ENCODE measurements at places on chromosomes 1 and 21.

DNA sequence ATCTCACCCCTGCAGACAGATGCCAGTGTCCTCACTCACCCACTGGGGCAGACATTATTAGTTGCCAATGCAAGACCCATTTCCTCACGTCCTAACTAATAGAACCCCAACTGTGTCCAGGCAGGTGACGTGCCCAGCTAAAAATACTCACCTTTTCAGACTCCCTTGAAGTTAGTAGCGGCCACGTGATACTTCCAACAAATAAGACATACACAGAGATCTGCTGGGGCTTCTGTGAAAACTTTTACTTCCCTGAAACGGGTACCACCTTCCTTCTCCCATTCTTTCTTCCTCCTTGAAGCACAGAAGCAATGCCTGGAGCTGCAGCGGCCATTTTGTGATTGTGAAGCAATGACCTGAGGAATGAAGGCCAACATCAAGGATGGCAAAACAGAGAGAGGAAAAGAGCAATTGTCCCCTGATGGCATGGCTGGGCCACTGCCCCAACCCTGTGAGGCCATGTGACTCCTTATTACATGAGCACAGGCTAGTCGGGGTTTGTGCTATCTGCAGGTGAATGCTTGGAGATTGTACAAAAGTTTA, 74.4 kb upstream of the TMPRSS2 start:
- DNase-seq = no peak

DNA sequence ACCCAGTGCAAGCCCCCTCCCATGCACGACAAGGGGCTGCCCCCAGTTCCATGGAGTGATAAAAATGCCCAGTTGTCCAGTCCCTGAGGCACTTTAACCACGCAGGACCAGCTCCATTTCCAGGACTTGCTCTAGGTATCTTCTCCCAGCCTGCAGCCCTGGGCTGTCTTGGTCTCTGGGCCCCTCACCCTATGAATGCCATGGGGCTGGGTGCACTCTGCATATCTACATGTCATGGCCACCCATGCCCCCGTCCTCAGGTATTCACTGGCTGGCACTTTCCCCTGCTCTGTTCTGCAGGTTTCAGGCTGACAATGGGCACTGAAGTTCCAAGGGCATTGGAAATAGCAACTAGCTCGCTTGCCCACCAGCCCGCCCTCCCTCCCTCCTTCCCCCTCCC, 19.6 kb upstream of the C1orf174 start:
- DNase-seq = no peak

GRCh38 chr1:230900984-230901383, 32.7 kb upstream of the C1orf198 start:
- no peak for DNase-seq

DNA sequence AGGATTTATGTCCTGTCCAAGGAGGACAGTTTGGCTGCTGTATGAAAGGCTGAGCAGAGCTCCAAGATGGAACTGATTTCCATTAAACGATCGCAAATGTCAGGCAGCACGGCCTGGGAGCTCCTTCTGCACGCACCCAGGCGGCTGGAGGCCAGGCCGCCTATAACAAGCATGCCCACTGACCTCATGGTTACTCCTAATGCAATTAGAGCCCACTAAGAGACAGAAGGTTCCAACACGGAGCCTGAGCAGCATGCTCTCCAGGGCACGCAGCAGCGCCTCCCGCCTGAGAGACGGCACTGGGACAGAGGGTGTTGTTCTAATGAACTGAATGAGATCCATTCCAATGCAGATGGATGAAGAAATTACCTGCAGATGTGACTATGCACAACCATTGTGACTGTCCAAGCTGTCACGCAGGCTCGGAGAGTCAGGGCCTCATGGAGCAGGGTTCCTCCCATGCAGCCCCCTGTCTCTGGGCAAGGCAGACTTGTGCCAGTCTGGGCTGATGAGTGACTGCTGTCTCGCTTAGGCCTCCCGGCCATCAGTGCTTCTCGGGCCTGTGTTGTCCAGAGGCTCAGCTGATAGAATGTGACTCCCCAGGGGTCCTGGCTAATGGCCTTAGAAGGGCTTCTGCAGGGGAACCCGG, 25.2 kb upstream of the CDCA8 start:
- DNase-seq = no peak

- DNase-seq = no peak
Observed at GRCh38 chr1:89112871-89113613, 12.9 kb downstream of the GBP2 start.

- no peak for DNase-seq
Observed at GRCh38 chr1:171267391-171267790, 19.1 kb downstream of the FMO1 start.

GRCh38 chr1:168136709-168137514, at the start of gene GPR161:
TSS of gene GPR161 (minus strand) at chr1:168136930. CDS start at chr1:168104850, 32,080 bp downstream.
- peak; percentile 13 for DNase-seq

GRCh38 chr1:110138956-110139355, 11.3 kb upstream of the SLC6A17 start:
- no peak for DNase-seq

GRCh38 chr1:35324486-35324885, 56.0 kb downstream of the ZMYM4 start:
- DNase-seq = no peak

GRCh38 chr1:118136187-118136941, 48.7 kb downstream of the SPAG17 start:
- DNase-seq = peak; percentile 9

GRCh38 chr1:205998457-205999241, 4.5 kb downstream of the RAB7B start:
- no peak for DNase-seq

- no peak for DNase-seq
Observed at GRCh38 chr1:44073528-44073927, 42.3 kb upstream of the SLC6A9 start.

DNA sequence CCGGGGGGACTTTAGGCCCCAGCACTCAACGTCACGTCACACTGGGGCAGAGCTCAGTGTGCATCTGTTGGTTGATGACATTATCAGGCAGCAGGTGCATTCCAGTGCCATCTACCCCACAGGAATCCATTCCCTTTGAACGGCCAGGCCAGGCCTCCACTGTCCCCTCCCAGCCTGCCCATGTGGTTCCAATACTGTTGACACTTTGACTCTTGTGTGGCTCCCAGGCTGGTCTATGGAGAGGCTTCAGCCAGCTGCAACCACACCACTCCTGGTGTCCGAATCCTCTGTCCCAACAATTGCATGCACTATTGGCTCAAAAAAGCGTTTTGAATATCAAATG, 92.0 kb upstream of the SIM2 start:
- no peak for DNase-seq

- DNase-seq = no peak
Observed at GRCh38 chr1:183070234-183070922, 47.2 kb downstream of the LAMC1 start.

DNA sequence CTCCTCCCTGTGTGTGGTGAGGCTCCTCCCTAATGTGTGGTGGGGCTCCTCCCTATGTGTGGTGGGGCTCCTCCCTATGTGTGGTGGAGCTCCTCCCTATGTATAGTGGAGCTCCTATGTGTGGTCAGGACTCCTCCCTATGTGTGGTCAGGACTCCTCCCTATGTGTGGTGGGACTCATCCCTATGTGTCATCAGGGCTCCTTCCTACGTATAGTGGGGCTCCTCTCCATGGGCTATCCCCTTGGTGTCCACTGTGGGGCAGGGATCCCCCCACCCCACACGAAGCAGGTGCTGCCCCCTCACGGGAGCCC, 29.6 kb downstream of the PRSS38 start:
- no peak for DNase-seq

DNA sequence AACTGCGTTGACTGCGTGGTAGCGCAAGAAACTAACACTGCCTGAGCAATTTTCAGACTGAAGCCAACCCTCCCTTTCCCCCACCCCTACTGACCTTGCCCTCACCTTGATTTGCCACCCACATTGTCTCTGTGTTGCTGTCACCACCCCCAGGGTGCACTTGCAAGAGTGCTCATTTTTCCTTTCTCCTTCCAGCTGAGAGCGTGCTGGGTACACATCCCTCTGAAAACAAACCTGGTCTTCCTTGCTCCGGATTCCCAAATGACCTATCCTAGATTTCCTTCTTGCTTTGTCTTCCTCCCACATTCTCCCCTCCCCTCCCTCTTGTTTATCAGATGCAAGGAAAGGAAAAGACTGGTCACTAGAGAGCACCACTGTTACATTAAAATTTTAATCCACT, 24.2 kb downstream of the MPZ start:
- no peak for DNase-seq

DNA sequence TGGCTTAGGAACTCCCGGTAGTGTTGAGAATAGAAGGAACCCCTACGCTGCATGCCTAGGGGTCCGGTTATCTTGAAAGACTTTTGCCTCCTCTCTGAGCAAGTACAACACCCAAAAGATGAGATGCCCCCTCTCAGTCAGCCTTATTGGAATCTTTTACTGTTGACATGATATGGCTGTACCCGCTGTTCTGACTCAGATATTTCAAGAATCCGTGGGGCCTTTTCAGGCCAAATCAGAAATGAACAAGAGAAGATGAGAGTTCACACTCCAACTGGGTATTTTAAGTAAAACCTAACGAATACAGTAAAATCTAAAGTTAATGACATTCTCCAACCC, 164.2 kb downstream of the PPIAL4G start:
- no peak for DNase-seq

GRCh38 chr21:45586289-45586858, 44.1 kb upstream of the SLC19A1 start:
- no peak for DNase-seq

GRCh38 chr1:237016626-237017025, 12.4 kb upstream of the MT1HL1 start:
- DNase-seq = no peak

GRCh38 chr1:12544357-12544756, 73.7 kb downstream of the DHRS3 start:
- DNase-seq = no peak

- DNase-seq = no peak
Observed at GRCh38 chr1:175080030-175080429, 12.4 kb downstream of the TNN start.

- DNase-seq = no peak
Observed at GRCh38 chr1:48597663-48598062, 125.7 kb upstream of the SPATA6 start.

GRCh38 chr1:212591922-212592321, 16.6 kb upstream of the ATF3 start:
- no peak for DNase-seq

DNA sequence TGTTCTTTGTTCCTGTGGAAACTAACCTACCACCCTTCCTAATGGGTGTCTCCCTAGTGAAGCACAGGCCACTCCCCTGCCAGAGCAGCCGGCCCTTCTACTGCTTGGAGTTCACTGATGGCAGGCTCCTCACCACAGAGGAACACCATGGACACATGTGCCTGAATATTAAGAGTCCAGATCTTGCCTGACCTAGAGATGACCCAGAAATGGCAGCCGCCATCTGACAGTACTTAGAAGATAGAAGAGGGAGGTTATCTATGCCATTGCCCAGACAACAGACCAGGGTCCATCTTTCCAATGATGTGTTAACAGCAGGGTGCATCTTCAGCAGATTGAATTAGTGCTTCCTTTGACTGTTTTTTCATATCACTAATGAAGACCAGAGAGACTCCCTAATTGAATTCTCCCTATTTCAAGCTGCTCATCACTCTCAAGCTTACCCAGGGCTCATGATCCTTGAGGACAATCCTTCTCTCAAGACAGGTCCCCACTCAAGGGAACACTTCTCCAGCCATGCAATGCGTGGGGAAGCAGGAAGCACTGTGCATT, 59.8 kb downstream of the PLEKHA6 start:
- DNase-seq = no peak

DNA sequence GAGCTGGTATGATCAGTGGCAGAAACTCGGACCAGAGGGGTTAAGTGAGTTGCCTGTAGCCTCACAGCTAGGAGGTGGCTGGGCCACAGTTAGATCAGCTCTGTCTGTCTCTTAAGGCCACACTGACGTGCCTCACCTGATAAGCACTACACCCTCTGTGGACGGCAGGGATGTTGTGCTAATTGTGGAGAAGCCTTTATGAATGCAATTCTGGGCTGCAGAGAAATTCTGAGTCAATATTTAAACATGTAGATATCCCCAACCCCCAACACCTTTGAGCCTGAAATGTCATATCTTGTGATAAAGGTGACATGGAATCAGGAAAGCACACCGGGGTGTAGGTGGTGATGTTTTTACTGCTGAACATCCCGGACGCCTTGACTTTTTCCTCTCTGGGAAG, 88.3 kb downstream of the KCNJ6 start:
- DNase-seq = no peak

DNA sequence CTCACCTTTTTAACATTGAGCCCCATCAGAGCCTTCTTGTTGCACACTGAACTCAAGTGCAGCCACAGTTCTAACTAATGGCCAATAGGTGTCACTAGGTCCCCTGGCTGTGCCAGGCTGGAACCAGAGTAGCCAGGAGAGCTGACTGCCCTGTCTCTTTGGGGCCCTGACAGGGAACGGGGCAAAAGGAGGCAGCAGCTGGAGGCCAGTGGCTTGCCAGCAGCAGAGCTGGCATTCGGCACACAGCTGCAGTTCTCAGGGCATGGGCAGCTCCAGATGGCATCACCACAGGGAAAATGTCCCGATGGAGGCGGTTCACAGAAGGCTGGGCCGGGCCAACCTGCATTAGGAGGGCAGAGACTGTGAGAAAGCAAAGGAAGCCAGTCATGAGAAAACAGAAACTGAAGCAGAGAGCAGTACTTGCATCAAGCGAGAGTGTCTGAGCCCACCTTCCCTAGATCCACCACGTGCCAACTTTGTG, 188.6 kb downstream of the FCRL5 start:
- DNase-seq = no peak

- DNase-seq = no peak
Observed at GRCh38 chr1:162283657-162284056, 93.0 kb downstream of the SPATA46 start.

GRCh38 chr1:228487336-228488124, at the start of gene RNF187:
TSS of gene RNF187 (plus strand) at chr1:228487382.
- DNase-seq = no peak

- DNase-seq = no peak
Observed at GRCh38 chr1:178628637-178629251, 96.3 kb upstream of the RALGPS2 start.

DNA sequence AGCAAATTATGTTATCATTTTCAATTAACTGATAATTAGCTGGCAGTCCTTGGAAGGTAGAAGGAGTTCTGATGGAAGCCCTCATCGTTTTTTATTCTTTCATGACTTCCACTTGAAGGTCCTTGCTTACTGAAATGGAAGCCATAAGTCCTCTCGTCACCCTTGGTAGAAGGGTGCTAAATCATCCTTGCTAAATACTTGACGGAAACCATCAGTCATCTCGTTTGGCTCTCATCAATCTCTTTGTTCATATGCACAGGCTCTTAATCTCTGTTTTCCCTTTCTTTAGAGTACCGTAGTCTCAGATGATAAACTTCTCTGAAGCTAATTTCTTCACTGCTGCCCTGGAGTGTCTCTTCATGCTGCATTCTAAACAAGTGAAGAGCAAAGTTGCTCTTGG, 34.5 kb downstream of the UCK2 start:
- DNase-seq = no peak

- DNase-seq = no peak
Observed at GRCh38 chr1:14543191-14543840, 55.2 kb upstream of the KAZN start.

DNA sequence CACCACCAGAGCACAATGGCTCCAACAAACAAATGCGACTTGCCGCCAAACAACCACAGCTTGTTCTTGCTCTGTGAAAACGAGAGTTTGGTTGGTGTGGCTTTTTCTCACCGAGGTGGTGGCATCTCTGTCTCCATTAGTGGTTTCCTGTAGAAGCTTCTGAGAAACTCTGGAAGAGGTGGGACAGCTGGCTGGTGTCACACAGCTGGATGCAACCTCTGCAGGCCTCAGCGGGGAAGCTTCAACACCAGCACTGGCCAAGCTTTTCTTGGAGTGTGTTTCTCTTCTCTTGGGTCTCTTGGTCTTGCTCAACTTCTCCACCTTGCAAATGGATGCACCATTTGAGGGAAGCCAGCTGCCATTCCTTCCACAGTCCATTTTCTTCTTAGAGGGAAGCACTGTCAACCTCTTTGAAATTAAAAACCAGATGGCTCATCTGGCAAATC, 124.8 kb downstream of the KCNN3 start:
- DNase-seq = no peak

Data from stimulated activated CD4-positive, alpha-beta T cell treated with anti-CD3 and anti-CD28 coated beads, Interleukin-2, amount 100 ng/mL, for 48 hours (primary cell).